Activated naive CD4-positive, alpha-beta T cell (primary cell): ENCODE measurements at places on chromosomes 2 and 18.

GRCh38 chr18:27141876-27142275 lies 43.2 kb downstream of the CHST9 start:
- no peak for DNase-seq

DNA sequence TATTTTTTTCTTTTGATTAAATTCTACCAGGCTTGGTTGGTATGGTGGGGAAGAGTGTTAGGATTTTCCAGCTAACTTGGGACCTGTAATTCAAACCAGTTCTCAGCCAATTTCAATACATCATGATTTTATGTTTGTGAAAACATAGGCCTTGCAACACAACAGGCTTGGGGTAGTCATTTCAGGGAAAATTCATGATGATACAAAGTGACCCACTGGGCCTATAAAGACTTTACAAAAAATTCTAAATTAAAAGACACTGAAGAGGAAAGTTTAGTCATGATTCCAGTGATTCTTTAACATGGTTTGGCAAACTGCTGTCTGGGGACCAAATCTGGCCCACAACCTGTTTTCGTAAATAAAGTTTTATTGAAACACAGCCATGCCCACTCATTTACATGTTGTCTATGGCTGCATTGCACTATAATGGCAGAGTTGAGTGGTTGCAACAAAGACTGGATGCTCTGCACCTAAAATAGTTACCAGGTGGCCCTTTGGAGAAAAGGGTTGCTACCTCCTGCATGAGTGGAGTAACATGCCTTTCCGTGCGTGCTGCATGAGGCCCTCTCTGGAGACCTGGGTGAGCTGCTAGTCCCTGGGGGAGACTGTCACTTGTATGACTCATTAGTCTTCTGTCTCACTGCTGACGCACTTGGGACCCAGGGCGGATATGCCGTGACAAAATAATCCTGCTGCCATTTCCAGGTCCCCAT lies 73.6 kb downstream of the NPAS2 start:
- no peak for DNase-seq

GRCh38 chr2:205189301-205189700 lies 493.0 kb upstream of the NRP2 start:
- no peak for DNase-seq

DNA sequence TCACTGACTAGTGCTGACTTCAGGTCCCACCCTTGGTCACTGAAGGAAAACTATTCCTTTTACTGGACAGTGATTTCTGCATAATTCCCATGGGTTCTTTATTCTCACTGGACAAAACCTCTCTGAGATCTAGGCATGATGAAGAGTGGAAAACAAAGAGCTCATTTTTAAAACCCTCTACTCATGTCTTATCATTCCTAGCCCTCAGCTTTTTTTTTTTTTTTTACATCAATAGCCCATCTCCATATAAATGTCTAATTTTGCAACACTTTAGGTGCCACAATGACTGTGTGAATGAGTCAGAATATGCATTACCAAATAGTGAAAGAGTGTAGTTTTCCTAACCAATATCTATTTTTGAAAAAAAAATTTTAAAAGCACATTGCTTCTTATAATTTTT lies 74.8 kb downstream of the TCF4 start:
- DNase-seq: no peak

DNA sequence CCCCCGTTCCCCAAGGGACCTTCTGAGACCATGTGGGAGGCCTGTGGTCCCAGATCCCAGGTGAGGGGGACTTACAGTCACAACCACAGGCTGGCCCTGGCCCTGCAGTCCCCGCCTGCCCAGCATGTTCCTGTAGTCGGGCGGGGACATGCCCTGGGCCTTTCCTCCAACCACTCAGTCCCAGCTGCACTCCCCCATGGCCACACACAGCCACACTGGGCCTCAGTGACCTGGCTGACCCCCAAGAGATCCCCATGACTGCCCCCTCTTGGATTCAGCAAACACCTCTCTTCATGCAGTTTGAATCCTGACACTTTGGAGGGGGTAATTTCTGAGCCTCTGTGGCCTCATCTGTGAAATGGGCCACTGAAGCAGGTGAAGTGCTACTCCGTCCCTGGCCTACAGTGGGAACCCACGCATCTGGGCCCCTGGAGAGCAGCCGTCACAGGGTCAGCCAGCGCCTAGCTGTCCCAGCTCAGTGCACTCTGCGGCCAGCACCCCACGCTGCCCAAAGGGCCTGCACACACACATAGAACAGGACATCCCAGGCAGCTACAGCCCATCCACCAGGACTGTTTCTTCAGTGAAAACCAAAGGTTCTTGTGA lies 12.7 kb upstream of the ARHGEF4 start:
- DNase-seq: no peak

GRCh38 chr18:62937065-62937464 lies 221.7 kb downstream of the PHLPP1 start:
- no peak for DNase-seq

- no peak for DNase-seq
Measured at GRCh38 chr18:52615943-52616342, 275.9 kb downstream of the DCC start.

DNA sequence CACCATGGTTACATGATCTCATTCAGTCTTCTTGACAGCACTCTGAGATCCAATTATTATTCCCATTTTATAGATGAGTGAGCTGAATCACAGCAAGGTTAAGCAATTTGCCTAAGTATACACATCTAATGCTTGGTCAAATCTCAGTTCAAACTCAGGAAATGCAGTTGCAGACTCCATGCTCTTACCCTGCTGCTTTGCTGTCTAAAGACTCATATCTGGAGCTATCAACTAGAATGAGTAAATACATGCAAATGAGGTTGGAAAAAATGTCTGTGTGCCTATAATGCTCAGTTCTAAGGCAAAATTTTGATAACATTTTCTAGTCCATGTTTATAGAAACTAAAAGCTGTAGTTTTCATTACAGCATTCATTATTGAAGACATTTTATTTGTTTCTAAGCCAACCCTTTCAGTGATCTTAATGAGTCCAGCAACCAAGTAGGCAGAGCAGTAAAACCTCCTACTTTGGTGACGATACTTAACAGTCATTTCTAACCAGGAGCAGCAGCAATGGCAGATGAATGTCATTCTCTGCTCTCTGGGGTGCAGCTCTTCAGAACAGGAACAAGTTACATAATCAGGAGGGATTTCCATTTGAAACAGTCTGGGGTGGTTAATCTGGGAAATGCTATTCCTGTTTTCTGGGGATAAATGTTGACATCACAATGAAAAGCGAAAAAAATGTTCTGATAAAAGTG lies 396.8 kb upstream of the UBE2E3 start:
- DNase-seq: no peak

DNA sequence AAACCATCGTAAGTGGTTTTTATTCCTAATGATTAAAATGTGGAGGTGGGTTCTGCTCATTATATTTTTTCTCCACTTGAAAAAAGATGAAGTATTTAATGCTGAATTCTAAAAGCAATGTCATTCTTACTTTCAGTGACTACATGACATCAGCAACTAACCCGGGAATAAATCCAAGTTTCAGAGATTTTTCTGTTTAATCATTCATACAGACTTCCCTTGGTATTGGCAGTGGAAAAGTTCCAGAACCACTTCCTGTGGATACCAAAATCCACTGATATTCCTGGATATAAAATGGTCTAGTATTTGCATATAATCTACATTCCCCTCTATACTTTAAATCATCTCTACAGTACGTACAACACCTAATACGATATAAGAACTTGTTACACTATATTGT lies 128.6 kb downstream of the ZNF532 start:
- DNase-seq: no peak

- no peak for DNase-seq
Measured at GRCh38 chr18:68937029-68937599, 139.2 kb downstream of the CCDC102B start.

DNA sequence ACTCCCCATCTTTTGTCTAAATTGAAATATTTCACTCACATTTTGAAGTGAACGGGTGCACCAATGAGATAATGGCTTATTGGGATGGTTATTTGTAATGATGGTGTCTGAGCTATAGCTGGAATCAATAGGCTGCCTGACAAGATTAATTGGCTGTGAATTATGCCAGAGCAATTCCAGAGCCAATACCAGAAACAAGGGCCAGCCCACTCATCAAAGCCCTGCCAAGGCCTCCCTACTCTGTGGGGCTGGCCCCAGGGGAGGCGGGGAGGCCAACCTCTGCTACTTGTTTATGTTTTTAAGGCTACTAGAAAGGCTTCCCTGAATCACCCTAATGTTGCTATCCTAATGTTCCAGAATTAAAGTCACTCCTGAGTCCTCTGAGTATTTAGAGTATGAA lies 29.1 kb upstream of the NEMP2 start:
- DNase-seq: no peak

- no peak for DNase-seq
Measured at GRCh38 chr2:6838673-6839319, 26.9 kb downstream of the CMPK2 start.
